ENCODE measurements at places on chromosomes 1 and 21.

GRCh38 chr1:186618401-186619170, 61.6 kb downstream of the PTGS2 start:
- no peak for DNase-seq

DNA sequence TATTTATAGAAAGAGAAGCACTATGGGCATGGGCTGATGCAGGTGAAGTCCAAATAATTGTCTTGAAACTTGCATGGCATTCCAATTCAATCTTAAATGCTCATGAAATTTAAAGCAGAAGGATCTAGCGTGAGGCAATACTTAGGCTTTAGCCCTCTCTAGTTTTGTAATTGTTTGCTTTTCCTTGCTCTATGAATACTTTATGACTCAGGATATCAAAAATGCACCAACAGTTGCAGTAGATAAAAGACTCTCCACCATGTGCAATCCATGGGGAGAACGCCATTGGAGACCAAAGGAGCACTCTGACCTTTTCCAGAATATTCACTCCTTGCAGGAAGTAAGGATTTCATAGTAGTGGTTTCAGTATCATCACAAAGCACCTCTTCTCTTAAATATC, 436.4 kb downstream of the LRRIQ3 start:
- DNase-seq = no peak

GRCh38 chr1:156781585-156782186, 14.4 kb downstream of the PRCC start:
- DNase-seq = no peak

DNA sequence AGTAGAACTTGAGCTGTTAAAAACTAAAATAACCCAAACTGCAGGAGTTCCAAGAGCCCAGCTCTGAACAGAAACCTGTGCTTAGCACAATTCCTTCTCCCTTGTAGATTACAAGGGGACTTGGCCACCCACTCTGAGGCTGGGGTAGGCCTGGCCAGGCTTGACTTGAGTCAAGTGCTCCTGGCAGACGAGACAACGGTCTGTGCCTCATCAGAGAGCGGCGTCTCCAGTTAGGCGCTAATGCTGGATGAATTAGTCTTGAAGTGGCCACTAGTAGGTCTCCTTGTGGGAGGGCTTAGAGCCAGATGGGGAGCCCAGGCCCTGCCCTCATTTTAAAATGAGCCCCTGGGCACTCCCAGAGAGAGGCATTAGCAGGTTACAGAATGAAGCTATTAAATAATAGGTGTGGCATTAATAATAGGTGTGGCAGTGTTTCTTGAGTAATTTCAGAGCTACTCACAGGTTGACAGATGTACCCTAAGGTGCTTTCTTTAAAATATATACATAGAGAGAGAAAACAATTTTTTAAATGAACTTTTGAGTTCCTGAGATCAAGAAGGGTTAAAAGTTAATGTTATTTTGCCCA, 1.1 kb downstream of the EEIG2 start:
- no peak for DNase-seq

DNA sequence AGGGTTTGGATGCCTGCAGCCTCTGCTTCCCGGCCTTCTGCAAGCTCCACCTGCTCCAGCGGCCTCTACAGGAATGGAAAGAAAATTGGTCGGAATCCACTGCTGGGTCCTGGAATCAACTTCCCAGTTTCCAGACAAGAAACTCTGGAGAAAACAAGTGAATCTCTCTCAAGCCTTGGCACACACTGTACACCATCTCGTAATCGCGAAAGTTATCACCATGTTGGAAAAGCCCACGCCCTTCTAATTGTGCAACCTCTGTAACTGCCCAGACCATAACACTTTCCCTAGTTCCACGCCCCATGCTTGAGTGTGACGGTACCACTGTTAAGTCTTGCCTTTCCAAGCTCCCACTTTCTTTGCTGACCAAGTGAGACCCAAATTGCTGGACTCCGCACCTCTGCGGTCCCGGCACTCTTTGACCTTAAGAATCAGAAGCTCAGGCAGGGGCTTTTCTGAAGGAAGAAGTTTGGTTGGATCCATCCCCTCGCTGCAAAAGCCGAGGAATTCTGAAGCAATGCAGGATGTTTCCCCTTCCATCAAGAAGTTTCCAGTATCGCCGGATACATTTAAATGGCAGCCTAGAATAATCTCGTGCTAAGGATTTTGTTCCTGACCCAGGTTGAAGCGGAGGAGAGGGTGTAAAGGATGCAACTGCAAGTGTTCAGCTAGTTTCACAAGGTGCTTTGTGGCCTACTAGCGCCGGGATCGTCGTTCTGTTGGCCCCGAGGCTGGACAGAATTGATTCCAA, 6.2 kb downstream of the NR5A2 start:
- no peak for DNase-seq

GRCh38 chr1:211634461-211634860, 41.0 kb downstream of the NEK2 start:
- DNase-seq = no peak

GRCh38 chr1:94741510-94741909, 78.6 kb upstream of the SLC44A3 start:
- DNase-seq = no peak

DNA sequence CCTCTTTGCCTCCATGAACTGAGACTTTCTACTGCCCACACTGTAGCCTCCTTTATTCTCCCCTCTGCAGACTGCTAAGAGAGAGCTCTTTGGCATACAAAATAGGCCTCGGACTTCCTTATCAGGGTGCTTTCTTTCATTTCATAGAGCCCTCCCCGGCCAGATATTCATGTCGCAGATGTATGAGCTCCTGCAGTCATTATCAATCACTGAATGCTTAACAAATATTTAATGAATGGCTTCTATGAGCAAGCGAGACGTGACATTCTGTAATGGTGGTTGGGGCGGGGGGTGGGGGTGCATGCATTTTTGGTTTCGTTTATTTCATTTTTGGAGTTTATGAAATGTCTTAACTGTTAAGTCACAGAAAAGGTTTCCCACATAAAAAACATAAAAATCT, 344.8 kb upstream of the KAZN start:
- DNase-seq = no peak

- DNase-seq = no peak
These were observed 3.5 kb downstream of the EPHX1 start for GRCh38 chr1:225813214-225813964.

- DNase-seq = no peak
These were observed 58.4 kb upstream of the CXADR start for GRCh38 chr21:17454315-17455027.

DNA sequence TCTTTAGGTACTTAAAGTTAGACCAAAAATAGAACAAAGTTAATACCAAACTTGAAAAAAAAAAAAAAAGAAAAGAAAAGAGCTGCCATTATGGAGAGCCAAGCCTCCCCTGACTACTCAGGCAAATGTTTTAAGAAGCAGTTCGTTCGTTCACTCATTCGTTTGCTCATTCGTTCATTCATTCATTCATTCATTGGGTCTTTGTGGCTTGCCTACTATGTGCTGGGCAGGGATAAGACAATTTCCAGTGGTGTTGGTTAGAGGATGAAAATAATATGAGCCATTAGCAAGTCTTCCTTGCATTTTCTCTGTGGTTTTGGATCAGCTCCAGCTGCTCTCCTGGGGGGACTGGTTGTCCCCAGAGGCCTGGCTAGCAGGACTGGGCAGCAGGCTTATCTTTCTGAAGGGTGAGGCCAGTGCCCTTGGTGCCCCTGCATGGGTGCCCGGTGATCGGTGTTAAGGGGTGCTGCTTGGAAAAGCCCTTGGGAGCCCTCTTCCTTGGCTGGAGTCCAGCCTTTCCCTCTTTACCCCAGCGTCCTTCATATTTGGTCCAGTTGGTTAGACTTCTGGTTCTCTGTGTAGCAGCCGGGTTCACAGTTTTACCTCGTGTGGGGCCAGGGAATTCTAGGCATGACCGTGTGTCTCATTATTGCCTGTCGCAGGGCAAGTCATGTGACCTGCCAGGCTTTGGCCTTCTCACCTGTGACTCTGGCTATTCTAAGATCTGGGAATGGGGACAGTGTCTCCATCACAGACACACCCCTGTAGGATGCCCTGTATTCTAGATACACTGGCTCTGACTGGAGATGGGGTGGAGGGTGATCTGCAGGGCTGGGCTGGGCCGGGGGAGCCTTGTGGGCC, 32.8 kb downstream of the LHX4 start:
- no peak for DNase-seq

DNA sequence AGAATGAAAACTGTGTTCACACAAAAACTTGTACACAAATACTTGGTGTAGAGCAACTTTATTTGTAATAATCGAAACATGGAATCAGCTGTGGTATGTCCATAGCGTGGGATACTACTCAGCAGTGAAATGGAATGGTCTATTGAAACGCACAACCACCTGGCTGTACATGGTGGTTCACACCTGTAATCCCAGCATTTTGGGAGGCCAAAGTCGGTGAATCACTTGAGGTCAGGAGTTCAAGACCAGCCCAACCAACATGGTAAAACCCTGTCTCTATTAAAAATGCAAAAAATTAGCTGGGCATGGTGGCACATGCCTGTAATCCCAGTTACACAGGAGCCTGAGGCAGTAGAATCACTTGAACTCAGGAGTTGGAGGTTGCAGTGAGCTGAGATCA, 356.8 kb downstream of the RYR2 start:
- DNase-seq = no peak

DNA sequence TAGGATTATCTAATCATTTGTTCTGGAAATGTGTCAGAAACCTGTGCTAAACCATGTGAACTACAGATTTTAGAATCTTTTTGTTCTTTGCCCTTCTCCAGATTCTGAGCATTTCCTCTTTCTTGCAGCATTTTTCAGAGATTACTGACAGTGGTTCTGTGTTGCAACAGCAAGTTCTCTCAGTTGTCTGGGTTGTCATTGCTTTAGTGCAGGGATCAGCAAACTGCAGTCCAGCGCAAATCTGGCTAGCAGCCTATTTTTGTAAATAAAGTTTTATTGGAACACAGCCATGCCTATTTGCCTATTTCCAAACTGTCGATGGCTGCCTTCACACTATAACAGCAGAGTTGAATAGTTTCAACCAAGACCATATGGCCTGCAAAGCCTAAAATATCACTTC, 66.3 kb upstream of the LRRC8D start:
- no peak for DNase-seq

GRCh38 chr1:154178911-154179811, 12.7 kb downstream of the TPM3 start:
- DNase-seq = no peak

DNA sequence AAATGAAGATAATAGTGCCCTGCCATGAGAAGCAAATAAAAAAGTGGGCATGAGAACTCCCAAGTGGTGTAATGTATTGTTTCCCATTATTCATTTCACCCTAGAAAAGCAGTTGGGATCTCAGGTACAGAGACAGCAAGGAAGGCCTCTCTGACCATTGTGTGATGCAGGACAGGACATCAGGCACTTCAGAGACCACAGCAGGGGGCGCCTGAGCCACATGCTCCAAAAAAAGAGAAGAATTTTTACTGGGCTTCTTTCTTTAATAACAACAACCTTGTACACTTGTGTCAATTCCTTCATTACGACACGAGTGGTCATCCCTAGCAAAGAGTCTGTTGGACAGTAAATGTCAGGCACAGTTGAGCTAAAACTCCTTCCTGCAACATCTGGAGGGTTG, 533.3 kb downstream of the OMA1 start:
- DNase-seq = no peak

GRCh38 chr1:83499998-83500397, 498.9 kb downstream of the TTLL7 start:
- no peak for DNase-seq

DNA sequence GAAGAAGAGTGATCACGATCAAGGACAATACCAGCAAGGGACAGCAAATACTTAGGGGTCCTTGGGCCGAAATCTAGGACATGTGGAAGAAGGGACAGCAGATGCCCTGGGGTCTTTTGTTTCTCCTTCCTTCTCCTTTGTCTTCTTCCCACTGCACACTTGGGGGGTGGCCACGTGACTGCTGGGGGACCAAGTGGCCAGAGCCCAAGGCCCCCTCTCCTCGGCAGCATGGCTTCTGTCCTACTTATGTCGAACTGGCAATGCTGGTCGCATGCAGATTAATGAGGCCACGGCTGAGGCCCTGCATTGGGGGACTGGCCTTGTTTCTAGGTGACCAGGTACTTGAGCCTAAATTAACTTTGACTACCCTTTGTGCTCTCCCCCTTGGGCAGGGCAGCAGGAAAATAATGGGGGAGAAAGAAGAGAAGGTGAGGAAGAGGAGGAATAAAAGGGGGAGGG, 83.0 kb downstream of the GRIK3 start:
- DNase-seq = no peak

DNA sequence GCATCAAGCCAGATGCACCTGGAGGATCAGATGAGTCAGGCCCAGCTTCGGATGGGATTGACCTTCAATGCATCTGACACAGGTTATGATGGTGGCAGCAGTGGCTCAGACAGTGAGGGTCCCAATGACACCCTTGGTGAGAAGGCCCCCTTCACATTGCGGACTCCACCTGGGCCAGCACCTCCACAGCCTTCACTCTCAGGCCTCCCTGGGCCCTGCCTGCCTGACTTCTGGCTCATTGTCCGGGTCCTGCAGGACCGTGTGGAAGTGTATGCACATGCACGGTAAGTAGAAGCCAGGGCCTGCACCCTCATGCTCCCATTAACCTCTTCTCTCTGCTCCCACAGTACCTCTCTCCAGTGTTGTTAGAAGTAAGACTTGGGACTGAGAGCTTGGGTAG, 20.8 kb downstream of the HYI start:
- DNase-seq = no peak

GRCh38 chr1:157193702-157194391, 55.7 kb upstream of the ETV3 start:
- no peak for DNase-seq

DNA sequence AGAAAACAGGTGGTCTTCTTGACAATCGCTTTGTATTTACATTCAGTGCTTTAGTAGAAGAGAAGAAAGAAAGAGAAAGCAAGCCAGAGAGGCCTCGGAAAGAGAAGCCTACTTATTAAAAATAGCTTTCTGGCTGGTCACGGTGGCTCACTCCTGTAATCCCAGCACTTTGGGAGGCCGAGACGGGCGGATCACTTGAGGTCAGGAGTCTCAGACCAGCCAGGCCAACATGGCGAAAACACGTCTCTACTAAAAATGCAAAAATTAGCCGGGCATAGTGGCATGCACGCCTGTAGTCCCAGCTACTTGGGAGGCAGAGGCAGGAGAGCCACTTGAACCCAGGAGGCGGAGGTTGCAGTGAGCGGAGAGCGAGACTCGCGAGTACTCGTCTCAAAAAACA, 1.8 kb upstream of the SLC19A2 start:
- no peak for DNase-seq

DNA sequence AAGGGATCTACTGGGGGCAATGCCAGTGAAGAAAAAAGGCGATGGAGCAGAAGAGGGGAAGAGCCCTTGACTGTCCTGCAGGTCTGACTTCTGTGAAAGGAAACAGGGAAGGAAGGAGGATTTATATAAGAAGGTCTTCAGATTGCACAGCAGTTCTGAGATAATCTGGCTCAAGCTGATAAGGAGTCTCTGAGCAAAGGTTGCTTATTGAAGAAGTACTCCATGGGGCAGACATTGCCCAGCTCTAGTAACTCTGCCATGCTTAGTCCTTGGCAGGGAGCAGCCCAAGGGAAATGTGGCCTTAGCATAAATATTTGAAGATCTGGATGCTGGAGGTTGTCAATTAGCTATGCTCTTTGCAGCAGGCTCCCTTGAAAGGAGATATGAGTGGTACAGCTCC, 15.9 kb upstream of the TTF2 start:
- DNase-seq = no peak

- no peak for DNase-seq
These were observed 28.2 kb upstream of the PPP1R15B start for GRCh38 chr1:204439621-204440375.

GRCh38 chr1:62732331-62732730, 44.1 kb upstream of the DOCK7 start:
- no peak for DNase-seq

- DNase-seq = no peak
These were observed 46.7 kb downstream of the ZBTB18 start for GRCh38 chr1:244097523-244098405.

GRCh38 chr1:52368383-52369172, 2.6 kb upstream of the CC2D1B start:
- peak; percentile 17 for DNase-seq

All from activated T-helper 1 cell treated with anti-CD3 and anti-CD28 coated beads, Interleukin-2, amount 50 U/mL, for 16 hours (primary cell).